Myometrial cell (primary cell): ENCODE measurements at places on chromosomes 6 and 20. TPM values are rescaled to one million over a fixed set of nuclear protein-coding genes. Genes with fewer than 3 reads are reported as not detected.

Gene TRAPPC3L
- not detected in 2 replicates for total RNA-seq

Gene GPR6
- total RNA-seq, result not detected in 2 replicates

Gene SAMD3
- 0.58 and 0.89 TPM in 2 replicates for total RNA-seq

Gene SNAP25
- total RNA-seq, result 4.3 and 7.3 TPM in 2 replicates

Gene PPIL6
- total RNA-seq, result 0.29 and 1.1 TPM in 2 replicates

Gene DZANK1
- 2.0 and 2.3 TPM in 2 replicates for total RNA-seq

Gene MYCT1
- total RNA-seq, result not detected in 2 replicates

Gene COL21A1
- 0.89 and 2.6 TPM in 2 replicates for total RNA-seq

Gene LAMA5
- total RNA-seq, result 16.3 and 20.8 TPM in 2 replicates

Gene AMD1
- total RNA-seq, result 48.4 and 62.9 TPM in 2 replicates

Gene C6orf15
- not detected in 2 replicates for total RNA-seq

Gene RAET1L
- total RNA-seq, result not detected in 2 replicates

Gene CAGE1
- not detected in 2 replicates for total RNA-seq
